ENCODE measurements at places on chromosomes 2 and 18.

DNA sequence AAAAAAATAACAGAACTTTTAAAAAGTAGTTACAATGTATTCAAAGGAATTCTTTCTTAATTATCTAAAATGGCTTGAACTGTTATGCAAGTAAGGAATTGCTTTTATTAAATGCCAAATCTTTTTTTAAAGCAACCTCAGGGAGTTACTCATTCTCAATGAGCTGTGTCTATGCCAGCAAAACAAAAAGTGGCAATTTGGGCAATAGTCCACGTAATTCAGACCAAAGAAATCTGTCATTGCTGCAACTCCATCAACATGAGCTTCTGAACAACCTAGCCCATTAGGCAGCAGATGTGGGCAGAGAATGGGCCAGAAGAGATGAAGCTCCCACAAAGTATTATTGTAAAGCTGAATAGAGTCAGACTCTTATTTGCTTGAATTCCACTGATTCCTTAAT, 118.4 kb downstream of the ALK start:
- no peak for DNase-seq

DNA sequence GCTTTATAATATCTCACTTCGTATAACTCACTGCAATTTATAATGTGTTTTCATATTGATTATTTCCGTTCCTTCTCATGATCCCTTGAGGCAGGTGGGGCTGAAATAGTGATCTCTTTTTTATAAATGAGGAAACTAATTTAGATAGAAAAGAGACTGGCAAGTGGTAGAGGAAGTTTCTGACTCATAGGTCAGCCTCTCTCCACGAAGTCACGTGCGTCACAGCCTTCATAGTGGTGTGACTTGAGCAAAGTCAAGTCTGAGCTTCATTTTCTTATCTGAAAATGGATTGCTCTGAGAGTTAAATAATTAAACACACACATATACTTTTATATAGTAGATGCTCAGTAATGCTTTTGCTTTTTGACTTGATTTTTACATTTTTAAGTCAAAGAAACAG, 19.9 kb downstream of the ABCG5 start:
- DNase-seq, result no peak

GRCh38 chr2:70724366-70724765, 43.6 kb downstream of the ADD2 start:
- DNase-seq, result no peak

- no peak for DNase-seq
These were observed 67.7 kb downstream of the GALNT14 start for GRCh38 chr2:31070339-31071125.

- no peak for DNase-seq
These were observed 143.6 kb downstream of the RNF144A start for GRCh38 chr2:7060631-7061449.

- DNase-seq, result no peak
These were observed 739.5 kb upstream of the CDH2 start for GRCh38 chr18:28916456-28916855.

DNA sequence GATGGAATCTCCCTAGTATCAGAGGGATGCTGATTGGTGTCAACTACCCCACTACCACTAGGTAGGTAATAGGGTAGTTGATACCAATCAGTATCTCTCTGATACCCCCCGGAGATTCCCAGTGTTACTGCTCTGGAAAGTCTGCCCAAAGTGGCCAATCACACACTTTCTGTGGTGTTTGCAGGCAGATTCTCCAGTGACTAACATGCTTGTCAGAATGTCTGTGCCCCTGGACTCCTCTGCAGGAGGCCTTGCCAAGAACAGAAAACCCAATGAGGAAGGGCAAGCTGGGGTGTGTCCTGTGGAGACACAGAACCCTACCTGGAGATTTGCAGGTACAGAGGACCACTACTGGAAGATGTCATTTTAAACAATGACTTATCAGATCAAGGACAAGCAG, 135.1 kb downstream of the RIT2 start:
- no peak for DNase-seq

- DNase-seq, result no peak
These were observed 141.9 kb downstream of the SLC4A3 start for GRCh38 chr2:219769090-219769910.

DNA sequence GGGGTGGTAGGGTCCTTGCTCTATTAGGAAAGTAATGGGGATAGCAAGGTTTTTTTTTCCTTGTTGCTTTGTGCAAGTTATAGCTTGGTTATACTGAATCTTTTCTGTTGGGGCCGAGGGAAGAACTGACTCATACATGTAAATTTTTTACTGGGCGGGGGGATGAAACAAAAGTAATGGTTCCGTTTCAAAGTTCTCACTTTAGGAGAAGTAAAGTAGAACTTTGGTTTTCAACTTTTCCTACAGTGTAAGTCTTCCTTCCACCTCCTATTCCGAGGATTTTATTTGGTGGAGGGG, 1.1 kb downstream of the AFTPH start:
- no peak for DNase-seq

- DNase-seq, result no peak
These were observed 161.9 kb downstream of the SUCLG1 start for GRCh38 chr2:84297155-84297554.

- no peak for DNase-seq
These were observed 41.9 kb downstream of the TRAPPC8 start for GRCh38 chr18:31901063-31901462.

GRCh38 chr2:127624320-127624755, 21.6 kb upstream of the GPR17 start:
- DNase-seq, result no peak

GRCh38 chr2:144094408-144095151, 425.3 kb downstream of the ZEB2 start:
- DNase-seq, result no peak

- no peak for DNase-seq
These were observed 94.6 kb downstream of the MC4R start for GRCh38 chr18:60277855-60278480.

DNA sequence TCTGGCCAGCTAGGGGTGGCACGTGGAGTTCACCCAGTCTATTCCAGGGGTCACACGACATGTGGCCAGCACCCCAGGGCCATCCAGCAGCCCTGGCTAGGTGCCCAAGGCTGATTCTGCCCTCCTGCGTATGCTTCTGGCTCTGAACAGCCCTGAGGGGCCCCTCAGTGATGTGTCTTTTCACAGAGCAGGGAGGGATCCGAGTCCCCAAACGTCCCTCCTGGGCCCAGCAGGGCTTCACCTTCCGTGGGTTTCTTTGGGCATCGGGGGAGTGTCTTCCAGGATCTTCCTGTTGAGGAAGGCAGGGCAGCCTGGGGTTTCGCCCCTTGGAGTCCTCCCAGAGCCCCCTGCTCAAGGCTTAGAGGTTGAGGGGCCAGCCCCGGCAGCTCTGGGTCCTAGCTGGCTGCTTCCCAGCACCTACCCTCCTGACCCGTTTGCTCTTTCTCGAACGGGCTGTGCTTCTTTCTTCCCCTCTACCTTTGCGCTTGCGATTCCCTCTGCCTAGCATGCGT, 165.9 kb downstream of the DYSF start:
- DNase-seq, result no peak

DNA sequence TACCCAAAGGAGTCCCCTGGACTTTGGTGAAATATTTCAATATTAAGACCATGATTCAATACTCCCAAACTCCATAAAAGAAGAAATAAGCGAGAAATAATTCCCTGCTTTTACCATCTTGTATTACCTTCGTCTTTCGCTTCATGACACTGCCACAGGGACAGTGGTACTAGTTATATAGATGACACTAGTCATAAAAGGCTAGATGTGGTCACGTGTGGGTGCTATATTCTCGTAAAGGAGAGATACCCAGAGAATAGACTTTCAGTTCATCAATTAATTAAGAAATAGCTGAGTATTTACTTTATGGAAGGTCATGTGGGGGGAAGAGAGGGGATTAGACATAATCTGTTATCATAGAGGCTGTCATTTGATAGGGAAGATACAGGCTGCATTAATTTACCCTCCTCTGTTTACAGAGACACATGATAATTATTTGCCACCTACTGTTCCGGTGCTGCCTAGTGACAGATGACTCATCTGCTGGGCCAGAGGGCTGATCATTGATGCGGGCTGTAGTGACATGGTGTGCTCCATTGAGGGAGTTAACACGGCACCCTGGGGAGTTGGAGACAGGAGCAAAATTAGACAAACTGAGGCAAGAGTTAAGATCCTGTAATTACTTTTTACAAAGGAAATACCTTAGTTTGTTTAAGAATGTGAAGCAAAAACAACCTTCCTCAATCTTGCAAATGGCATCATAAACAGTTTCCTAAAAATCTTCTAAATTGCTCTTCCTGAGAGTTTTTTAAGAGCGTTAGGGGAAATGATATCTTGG, 78.2 kb upstream of the ITGB6 start:
- DNase-seq, result no peak

- peak; percentile 57 for DNase-seq
These were observed 773 bp downstream of the MBP start for GRCh38 chr18:77131652-77132368.

DNA sequence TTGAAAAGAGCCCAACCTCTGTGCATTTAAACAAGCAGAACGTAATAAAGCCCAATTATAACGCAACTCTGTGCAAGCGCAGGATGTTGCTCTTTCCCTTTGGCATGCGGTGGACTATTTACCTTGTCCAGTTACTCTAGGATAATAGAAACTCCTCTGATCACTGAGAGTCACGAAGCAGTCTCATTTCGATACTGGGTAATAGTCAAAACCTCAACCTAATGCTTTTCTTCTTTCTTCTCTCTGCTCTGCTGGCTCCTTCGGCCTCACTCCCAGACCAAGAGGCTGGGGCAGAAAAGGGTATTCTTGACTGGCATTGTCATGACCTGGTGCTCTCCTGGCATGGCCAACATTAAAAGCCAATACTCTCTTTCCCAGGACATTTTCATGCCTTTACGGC, 89.7 kb upstream of the GCFC2 start:
- no peak for DNase-seq

DNA sequence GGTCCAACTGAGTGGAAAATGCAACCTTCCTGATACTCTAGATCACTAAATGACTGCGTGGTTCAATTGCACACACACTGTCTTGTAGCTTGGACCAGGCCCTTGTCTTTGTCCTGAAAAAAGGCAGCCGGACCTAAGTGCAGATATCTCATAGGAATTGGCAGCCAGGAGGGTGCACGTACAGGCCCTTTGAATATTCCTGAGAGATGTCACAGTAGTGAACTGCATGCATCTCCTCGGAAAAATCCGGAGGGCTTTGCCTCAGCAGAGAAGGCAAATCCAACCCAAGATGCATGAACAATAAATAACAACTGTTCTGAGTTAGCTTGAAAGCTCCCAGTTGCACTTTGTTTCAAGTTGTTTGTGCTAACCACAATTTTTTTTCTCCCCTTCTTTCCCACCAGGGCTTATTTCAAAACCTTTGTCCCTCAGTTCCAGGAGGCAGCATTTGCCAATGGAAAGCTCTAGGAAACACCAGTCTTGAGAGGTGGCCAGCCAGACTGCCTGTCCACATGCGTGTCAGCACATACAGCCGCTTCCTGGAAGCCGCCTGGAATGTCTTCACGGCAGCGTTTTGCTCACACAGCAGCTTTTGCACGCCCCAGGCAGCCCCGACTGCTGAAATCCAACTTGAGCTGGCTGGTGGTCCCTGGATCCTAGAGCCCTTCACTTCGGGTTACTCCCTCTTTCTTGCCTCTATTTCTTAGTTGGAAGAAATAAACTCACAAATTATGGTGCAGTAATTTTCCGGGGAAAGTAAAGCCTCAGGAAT, 54.4 kb upstream of the FOSL2 start:
- DNase-seq, result no peak

DNA sequence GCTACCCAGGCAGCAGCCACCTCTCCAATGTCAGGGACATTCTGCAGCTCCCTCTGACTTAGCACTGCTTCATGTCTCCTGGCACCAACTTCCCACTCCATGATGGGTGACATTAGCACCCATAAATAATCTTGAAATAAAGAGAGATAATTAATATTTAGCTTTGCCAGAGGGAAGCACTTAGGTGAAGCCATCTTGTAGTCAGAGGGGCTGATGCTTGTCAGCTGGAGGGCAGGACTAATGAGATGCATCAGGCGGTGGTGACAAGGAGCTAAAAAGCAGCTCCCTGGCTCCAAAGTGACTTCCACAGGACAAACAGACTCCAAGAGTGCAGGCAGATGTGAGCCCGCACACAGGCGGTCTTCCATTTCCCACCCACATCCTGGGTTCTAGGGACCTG, 153.0 kb upstream of the ID2 start:
- no peak for DNase-seq

DNA sequence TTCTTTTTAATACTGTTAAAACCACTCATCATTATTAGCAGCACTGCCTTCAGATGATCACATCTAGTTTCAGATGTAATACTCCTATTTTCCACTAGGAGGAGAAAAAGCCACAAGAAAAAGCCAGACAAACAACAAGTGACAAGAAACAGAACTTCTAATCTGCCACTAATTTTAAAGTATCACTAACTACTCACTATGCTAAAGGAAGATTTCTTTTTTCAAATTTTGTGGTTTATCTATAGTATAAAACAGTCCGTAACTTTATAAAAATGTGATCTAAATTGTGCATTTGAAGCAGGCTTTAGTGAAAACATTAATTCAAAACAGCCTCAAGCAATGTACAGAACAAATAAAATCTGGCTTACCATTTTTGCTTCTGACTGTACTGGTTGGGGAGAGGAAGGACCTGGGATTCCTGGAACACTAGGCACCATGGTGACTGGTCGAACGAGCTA, 56.8 kb downstream of the ATF2 start:
- peak; percentile 20 for DNase-seq

DNA sequence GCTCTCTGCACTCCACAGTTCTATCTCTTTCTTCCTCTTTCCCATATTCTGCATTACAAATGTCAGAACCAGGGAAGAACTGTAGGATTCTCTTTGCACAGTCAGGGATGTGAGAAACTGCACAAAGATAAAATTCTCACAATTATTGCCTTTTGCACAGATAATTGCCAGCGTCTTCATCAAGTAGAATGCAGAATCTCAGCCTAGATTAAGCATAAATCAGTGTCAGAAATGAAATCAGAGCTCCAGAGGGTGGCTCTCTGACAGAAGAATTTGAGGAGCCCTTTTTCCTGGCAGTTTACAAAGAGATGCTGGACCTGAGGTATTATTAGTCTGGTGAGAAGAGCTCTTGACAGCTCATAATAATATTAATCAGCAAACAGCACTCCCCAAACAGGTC, 173.1 kb downstream of the PTH2R start:
- no peak for DNase-seq

GRCh38 chr18:55768255-55768654, 180.3 kb upstream of the TCF4 start:
- no peak for DNase-seq

- DNase-seq, result no peak
These were observed 184.2 kb downstream of the RND3 start for GRCh38 chr2:150303281-150303680.

DNA sequence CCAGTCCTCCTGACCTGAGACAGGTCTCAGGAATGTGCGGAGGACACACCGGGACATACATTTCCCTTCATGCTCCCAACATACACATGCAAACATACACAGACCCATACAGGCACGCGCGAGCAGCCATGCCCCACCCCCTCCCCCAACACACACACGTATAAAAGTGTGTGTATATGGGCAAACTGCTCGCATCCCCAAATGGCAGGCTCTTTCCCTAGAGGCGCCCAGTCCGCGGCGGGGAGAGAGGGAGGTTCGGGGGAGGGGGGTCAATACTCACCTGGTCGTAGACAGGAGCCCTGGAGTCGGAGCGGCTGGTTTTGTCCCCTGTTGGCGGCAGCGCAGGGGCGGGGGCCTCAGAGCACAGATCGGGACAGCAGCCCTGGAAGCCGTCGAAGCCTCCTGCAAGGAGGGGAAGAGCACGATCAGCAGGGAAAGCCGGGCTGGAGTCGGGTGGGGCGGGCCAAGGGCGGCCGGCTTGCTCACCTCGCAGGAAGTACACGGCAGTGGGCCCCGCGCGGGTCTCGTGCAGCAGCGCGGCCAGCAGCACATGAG, 682 bp downstream of the DUSP2 start:
- DNase-seq, result no peak

All from NCI-H345 (cell line).